ENCODE measurements at places on chromosomes 2 and 18.
A peak's percentile ranks its signal among the peaks of the same experiment; 100 is the strongest.

DNA sequence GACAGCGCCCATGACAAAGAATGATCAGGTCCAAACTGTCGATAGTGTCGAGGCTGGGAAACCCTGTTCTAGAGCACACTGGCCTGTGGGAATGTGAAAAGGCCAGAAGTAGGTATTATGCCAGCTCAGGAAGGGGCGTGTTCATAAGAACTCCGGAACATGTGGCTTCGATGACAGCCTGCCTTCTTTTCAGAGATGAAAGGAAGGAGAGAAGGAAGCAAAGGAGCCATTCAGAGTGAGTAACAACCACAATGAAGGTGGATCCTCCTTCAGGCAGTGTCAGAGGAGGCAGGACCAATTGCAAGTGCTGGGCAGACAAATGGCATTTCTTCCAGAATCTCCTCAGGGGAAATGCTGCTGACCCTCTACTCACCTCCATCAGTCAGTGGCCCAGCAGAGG is 58.5 kb downstream of the NCKAP5 start:
- no peak for DNase-seq

DNA sequence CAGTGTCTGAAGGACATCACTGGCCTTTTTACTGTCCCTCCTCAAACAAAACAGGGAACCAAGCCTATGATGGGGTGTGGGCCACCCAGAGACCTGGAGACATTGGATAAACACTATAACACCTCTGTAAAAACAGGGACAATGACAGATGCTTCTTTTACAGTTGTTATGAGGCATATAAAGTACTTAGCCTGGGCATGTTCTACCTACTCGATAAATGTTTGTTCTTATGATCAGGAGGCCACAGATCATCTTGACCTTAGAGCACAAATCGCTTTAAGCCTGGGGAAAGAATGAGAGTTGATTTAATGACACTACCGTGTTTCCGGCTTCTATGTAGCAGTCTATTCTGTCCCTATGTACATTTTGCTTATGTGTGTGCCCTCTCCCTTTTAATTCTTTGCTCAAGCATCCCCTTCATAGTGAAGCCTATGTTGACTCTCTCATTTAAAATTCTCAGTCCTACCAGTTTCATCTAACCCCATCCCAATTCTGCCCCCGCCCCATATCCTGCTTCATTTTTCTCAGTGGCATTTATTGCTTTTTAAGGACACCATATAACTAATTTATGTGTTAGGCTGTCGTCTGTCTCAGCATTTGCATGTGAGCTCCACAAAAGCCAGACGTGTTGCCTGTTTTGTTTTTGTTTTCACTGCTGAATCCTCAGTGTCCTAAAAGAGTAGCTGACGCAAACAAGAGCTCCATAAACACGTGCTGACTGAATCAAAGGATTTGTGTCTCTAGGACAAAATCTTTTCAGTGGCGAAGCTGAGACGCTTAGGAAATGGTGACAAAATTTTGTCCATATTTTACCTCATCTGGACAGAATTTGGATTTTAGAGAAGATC is 182.3 kb upstream of the ST6GAL2 start:
- DNase-seq = peak; percentile 52

DNA sequence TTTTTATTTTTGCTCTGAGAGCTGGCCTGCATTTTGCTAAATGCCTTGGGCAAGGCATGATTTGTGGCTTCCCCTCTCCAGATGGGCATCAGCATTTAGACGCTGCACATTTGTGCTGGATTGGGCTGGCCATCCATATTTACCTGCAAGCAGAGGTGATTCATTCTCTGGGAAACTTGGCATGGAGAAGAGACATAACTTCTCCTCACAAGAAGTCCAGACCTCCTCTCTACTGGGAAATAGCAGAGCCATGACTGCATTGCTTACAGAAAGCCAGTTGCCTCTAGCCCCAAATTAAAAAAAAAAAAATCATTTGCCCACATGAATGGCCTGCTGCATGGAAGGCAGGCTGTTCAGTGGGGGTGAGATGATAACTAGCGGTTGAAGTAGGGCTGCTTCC is 120.1 kb downstream of the ACTR3 start:
- DNase-seq = no peak

DNA sequence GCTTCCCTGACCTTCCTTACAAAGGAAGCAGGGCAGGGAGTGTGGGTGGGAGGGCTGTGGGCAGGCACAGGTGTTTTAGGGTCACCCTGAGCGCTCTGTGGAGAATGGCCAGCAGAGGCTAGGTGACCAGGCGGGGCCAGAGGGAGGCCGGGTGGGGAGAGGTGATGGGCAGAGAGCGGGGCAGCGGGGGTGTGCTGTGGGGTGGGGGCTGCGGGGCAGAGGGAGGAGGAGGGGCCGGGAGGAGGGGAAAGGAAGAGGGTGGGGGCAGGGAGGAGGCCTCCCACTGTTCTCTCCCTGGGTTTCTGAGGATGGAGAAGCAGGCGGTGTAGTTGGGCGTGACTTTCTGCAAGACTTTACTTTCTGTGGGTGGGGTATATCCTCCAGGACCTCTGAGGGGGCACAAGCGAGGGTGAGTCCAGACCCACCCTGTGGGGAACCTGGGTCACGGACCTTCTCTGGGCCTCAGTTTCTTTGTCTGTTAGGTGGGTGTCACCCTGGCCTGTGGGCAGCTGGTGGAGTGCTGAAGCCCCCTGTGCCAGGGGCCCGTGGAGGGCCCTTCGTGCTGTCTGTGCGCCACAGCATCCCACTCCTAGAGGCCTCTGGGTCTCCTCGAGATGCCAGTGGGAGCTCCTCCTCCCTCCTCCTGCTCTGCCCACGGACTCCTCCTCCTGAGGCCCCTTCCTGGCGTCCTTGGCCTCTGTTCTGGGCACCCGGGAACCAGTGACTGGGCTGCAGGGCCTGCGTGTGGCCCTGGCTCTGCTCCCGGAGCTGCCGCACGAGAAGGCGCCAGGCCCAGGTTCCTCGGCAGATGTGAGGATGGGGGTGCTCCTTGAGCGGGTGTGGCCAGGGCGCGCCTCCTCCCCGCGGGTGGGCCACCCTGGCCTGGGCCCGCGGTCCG is 6.3 kb upstream of the NEU4 start:
- no peak for DNase-seq

- DNase-seq = no peak
Measured at GRCh38 chr18:80109676-80110078, 615 bp downstream of the ADNP2 start.

DNA sequence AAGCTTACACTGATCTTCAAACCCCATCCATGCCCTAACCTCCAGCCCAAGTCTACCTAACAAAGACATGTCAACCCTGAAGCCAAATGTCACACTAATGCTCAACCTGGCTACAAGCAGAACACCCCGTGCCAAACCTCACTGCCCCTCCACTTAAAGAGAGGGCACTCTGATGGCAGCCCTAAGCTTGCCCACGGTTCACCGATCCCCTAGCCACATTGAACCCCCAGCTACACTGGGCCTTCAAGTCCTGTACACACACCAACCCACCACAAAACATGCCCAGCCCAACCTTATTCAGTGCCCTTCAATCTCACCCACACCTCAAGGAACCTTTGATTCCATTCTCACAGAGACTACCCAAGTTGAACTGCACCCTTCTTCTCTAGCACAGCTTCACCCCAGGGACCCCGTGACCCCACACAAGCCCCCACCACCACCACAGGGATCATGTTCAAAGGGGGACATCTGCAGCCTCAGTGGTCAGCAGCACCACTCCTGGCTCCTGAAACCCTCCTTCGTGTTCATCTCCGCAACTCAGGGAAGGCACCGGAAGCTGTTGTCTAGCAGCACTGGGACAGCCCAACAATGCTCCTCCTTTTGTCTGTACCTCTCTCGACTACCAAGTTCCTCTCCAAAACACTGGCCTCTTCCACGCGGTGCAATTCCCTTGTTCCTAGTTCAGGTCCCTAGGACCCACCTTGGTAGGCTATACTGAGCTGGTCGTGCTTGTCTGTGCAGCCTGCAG is 218.8 kb downstream of the CYP26B1 start:
- no peak for DNase-seq

GRCh38 chr2:9017411-9017810 is 13.9 kb upstream of the MBOAT2 start:
- no peak for DNase-seq

DNA sequence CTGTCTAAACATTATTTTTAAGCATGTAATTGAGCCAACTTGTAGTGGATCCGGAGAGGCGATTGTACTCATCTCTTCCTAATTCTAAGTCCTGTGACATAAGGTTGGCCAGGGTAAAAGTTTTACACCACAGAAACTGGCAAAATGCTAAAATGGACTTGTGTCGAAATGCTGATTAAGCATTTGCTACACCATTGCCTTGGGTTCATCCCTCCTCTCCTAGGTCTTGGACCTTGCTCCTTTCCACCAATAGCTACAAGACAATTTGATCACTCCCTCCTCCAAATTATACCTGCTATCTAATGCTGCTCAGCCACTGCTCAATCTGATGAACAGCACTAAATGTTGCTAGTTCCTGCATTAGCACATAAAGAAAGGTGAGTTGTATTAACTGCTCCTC is 132.7 kb upstream of the EPC2 start:
- DNase-seq = no peak

- no peak for DNase-seq
Measured at GRCh38 chr2:181239201-181239799, 217.9 kb upstream of the ITGA4 start.
